ENCODE measurements at places on chromosomes 2 and 18.

- no peak for DNase-seq
Measured at GRCh38 chr2:238868067-238868524, 20.2 kb downstream of the TWIST2 start.

- no peak for DNase-seq
Measured at GRCh38 chr18:61742565-61743429, 150.0 kb downstream of the RNF152 start.

- no peak for DNase-seq
Measured at GRCh38 chr18:13570856-13571495, 155.4 kb downstream of the FAM210A start.

GRCh38 chr2:20930928-20931327 is 108.0 kb upstream of the LDAH start:
- no peak for DNase-seq

DNA sequence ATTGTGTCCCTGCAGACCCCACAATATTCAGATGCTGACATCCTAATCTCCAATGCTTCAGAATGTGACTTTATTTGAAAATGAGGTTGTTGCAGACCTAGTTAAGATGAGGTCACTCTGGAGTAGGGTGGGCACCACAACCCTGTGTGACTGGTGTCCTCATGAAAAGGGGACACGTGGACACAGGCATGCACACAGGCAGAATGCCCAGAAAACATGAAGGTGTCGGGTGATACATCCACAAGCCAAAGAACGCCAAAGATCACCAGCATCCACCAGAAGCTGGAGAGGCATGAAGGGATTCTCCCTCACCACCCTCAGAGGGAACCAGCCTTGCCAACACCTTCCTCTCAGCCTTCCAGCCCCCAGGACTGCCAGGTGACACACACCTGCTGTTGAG is 69.3 kb downstream of the AFF3 start:
- no peak for DNase-seq

DNA sequence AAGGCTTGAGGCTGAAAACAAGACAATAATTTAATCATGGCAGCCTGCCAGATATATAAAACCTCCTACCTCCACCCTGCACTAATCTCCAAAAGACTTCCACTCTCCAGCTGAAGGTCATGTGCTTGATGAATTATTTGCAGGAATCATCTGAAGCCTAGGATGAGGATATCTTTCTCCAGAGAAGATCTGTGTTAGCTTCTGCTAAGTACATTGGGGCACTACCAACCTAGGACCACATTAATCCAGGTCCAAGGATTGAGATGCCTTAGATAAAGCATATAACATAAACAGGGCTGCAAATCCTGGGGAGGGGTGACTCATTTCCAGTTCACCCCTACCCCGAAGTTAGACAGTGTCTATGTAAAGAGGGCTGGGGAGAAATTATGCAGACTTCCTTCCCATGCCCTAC is 80.5 kb upstream of the FRZB start:
- no peak for DNase-seq

GRCh38 chr2:220935789-220936321 is 636.2 kb downstream of the EPHA4 start:
- no peak for DNase-seq

GRCh38 chr2:1032030-1032429 is 81.4 kb downstream of the SNTG2 start:
- DNase-seq: no peak

- DNase-seq: no peak
Measured at GRCh38 chr2:187574969-187575750, 20.9 kb upstream of the TFPI start.

- peak; percentile 62 for DNase-seq
Measured at GRCh38 chr2:54557601-54558187, 101.6 kb downstream of the SPTBN1 start.

DNA sequence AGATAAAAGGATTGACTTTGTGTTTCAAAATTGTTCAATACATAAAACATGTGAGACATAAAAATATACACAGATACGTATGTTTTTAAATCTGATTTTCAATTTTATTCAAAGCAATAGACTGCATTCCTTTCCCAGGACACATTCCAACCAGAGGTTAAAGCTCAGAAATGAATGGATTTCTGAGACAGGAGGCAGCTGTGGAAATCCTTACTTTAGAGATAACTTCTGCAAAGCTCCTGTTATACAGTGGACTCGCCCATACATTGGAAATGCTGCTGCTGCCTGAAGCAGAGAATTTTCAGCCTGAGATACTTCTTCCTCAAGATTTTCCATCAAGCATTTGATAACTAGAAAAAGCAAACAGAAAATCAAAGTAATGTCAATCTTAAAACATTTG is 43.8 kb downstream of the THADA start:
- no peak for DNase-seq

DNA sequence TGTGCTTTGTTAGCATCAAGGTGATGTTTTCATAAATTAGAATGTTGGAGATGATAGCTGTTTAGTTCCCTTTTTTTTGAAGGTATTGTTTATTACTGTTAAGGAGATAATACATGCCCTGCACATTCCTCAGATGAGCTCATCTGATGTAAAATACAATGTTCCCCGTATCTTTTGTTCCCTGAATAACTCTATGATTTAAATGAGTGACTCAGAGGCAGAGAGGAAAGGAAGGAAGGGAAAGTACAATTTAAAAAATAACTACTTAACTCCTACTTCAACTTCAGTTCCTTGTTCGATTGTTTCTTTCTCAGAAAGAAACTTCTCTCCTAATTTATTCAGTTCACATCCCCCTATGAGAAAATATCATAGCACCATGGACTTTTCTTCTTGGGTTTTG is 208.7 kb downstream of the KCNE4 start:
- DNase-seq: no peak

GRCh38 chr2:226077031-226077430 is 677.5 kb downstream of the NYAP2 start:
- no peak for DNase-seq

GRCh38 chr2:16102976-16103380 is 162.6 kb downstream of the MYCN start:
- no peak for DNase-seq

DNA sequence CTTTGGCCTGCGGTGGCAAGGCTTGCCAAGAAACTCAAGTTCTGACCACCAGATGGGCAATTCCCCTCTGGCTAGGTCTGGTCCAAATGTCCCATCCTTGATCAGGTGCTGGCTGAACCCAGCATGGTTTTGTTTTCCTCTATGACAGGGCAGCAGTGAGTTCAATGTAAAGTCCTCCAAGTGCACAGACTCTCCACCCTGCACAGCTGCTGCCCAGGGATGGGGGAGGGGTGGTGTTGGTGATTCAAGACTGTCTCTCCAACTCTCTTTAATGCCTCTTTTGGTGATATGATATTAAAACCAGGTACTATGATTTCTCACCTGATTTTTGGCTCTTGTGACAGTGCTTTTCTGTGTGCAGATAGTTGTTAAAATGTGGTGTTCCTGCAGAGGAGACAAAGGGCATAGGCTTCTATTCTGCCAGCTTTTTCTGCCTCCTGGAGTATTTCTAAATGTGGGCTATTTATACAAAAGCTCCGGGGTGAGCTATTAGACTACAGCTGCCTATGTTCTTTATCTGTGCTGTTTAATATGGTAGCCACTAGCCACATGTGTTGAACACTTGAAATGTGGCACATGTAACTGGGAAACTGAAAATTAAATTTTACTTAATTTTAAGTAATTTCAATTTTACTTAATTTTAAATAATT is 64.0 kb upstream of the STK39 start:
- no peak for DNase-seq

GRCh38 chr2:67281101-67281500 is 116.0 kb upstream of the ETAA1 start:
- DNase-seq: no peak

- no peak for DNase-seq
Measured at GRCh38 chr2:58606799-58607198, 365.7 kb upstream of the FANCL start.

- no peak for DNase-seq
Measured at GRCh38 chr2:16622399-16622968, 43.1 kb downstream of the CYRIA start.

GRCh38 chr2:160482673-160483072 is 10.9 kb downstream of the RBMS1 start:
- no peak for DNase-seq

- DNase-seq: no peak
Measured at GRCh38 chr2:77370511-77370910, 151.7 kb downstream of the LRRTM4 start.

DNA sequence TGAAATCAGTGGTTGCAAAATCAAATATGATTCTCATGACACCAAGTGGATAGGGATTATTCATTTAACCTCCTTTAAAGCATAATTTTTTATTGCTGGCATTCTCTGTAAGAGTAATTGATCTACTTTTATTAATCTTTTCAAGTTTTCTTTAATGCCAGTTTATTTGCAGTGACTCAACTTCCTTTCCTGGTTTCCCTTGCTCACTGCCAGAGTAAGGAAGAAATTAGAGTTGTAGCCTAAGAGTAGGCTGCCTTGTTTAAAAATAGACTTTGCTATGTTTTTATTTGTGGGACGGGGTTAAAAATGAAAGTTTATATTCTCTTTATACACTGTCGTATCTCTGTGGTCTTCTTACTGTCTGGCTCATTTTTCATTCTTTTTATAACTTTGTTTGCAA is 148.6 kb downstream of the WDR7 start:
- DNase-seq: no peak

GRCh38 chr2:236221798-236222197 is 42.4 kb downstream of the ASB18 start:
- DNase-seq: no peak

DNA sequence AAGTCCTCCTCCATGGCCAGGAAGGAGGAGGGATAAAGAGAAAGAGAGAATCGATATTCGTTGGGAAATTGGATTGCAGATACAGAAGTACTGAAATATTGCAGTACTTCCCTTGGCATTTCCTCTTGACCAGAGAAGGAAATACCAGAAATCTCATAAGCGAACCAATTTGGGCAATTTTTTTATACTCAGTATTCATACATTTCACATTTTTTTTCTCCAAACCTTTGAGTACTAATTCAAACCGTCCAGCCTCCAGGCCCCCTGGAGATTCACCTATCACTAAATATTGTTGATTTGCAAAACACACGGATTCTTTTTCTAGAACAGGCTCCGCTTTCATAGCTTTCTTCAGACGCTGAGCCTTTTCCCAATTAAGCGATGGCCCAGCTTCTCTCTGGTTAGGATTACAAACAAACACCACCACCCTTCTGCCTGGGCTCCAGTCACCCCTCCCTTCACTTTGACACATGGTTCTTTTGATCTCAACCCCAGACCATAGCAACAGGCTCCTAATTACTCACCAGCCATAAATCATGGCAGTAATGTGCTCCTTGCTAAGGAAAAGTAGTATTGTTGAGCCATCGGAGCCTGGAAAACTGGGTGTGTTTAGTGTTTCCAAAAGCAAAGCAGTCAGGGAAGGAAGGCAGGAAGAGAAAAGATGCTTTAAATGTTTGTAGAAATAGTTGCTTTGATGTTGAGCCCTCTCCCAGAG is 138.4 kb upstream of the CCDC68 start:
- DNase-seq: no peak

DNA sequence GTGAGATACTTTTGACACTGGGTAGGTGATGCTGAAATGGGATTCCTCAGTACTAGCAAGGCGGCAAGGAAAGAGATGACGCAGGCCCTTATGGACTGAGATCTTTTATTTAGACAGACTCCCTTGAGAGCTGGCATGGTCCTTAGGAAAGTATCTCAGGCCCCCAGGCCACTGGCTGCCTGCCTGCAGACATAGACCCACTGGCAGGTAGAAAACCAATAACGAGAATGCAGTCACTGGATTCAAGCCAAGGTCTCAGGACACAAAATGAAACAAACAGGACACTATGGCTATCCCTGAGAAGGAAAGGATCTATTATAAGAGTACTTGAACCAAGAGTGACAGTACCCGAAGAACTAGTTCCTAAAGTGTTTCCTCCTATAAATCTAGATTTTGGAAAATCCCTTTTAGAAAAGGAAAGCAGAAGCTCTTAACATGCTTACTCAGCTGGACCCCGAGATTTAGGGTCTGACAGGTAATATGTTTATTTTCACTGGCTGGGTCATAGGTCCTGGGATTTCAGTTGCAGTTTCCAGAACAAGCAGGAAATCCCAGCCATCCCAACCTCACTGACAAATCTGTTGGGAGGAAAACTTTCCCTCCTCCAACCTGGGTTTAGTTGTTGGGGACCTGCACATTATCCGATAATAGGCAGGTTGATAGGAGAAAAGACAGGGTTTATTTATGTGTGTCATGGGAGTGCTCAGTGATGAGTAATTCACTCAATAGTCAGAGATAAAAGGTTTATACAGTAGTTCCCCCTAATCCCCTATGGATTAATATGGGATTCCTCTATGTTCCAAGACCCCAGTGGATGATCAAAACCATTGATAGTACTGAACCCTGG is 44.5 kb downstream of the COMMD1 start:
- DNase-seq: no peak

- no peak for DNase-seq
Measured at GRCh38 chr2:214138779-214139178, 272.1 kb upstream of the VWC2L start.

GRCh38 chr18:61606759-61607158 is 273.5 kb downstream of the CDH20 start:
- DNase-seq: no peak

DNA sequence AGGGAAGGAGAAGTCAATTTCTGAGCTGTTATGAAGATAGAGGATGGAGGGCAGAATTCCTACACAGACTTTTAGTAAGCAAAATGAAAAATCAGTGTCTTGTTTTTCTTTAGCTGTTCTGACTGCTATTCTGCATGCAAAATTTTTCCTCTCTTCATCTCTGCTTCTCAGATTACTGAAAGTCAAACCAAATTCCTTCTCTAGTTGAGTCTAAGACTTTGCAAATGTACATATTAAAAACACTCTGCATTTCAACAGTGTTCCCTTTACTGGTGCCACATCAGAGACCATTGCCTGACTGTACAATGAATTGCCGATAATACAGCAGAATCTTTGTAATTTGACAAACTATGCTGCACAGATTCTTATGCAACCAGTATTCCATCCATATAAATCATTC is 198.8 kb downstream of the EXOC6B start:
- DNase-seq: no peak

DNA sequence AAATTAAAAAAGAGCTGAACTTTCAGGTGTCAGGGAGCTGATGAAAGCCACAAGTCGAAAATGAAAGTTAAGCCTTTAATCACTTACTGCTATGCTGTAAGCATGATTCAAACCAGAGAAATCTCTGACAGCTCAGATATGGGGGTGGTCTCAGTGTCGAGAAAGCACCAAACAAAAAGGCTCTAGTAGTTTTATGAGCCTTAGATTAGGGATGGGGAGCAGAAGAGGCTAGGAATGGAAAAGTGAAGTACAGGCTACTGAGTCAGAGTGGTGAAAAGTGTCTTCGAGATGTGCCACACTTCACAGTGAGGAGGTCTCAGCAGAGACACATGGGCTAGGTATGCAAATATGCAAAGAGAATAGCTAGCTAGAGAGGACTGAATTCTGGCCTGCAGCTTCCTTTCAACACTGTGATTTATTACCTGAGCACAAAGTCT is 482.2 kb downstream of the SPAG16 start:
- no peak for DNase-seq

- DNase-seq: no peak
Measured at GRCh38 chr2:76298041-76298440, 587.3 kb upstream of the GCFC2 start.

DNA sequence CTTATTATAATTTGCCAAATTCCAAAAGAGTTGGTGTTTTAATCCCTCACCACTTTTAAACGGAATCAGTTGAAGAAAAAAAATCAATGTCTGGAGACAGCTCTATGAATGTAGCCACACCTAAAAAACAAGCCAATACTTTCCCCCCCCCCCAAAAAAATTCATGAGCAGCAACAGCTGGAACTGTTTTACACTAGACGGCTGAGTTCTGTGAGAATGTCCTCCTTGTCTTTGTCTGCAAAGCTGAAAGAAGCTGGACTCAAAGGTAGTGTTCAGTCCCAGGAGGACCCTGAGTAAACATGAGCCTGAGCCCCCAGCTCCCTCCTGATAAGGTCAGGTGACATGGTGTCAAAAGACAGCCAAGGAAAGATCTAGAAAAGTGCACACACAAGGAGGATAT is 68.2 kb downstream of the ZNF521 start:
- DNase-seq: no peak

All from activated gamma-delta T cell (primary cell).